ENCODE measurements at places on chromosomes 3 and 15.

DNA sequence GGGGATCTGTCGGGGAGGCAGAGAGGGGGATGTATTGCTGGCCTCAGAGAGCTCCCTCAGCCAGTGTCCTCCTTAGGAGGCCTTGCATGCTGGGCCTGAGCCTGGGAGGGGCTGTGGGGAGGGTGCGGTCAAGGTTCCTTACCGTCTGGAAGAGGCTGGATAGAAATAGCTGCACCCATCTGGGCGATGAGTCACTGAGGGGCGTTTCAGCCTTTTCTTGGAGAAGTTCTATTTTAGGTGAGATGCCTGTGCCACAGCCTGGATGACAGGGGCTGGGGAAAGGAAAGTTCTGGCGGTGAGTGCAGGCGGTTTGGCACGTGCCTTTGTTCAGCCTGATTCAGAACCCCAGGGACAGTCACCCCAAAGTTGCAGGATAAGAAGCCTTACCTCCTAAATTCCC, 35.7 kb upstream of the APEH start:
- no peak for DNase-seq

GRCh38 chr3:172853921-172854666, 103.6 kb downstream of the ECT2 start:
- no peak for DNase-seq

- no peak for DNase-seq
These were observed 18.7 kb downstream of the P2RY14 start for GRCh38 chr3:151259664-151260063.

DNA sequence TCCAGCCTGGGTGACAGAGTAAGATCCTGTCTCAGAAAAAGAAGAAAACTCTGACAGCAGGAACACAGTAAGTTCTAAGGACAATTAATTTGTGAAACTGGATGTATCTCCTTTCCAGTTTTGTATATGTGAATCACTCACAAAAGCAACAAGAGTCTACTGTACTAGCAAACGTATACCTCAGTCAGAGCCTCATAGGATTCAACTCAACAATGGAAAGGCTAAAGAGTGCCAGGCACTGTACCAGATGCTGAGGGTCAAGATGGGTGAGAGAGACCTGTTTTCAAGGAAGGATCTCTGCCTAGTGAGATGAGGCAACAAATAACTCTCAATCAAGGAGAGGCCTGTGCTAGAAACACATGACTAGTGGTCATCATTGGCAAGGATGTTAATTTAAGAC, 14.9 kb downstream of the TBL1XR1 start:
- no peak for DNase-seq

- no peak for DNase-seq
These were observed 48.1 kb downstream of the LIPC start for GRCh38 chr15:58479941-58480340.

GRCh38 chr3:188433521-188434150, 279.7 kb downstream of the LPP start:
- no peak for DNase-seq

DNA sequence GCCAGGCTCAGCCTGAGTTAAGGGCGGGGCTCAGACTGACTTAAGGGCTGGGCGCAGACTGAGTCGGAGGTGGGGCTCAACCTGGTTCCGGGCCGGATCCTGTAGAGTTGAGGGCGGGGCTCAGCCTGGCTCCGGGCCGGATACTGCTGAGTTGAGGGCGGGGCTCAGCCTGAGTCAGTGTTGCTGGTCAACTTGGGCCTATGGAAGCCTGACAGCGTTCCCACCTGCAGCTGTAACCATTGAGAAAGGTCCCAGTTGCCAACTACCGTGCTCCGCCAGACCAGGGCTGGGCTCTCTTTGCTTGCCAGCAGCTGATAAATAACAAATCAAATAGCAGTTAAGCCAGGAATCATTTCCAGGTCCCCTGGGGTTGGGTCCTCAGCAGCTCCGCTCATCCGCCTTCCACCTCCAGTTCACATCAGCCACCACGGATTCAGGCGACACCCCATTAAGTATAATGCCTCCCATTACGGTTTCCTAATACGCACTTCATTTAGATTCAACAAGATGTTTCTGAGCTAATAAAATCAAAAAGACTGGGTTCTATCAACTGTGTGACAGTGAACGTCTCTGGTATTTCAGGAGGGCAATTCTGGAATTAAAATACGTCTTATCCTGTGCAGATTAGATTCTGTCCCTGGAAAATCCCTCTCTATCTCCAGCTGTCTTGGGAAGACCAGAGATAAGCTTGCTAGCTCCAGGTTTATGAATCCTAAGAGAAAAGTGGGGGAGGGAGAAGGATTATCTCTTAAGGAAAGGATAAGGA, 7.3 kb downstream of the GRIP2 start:
- no peak for DNase-seq

DNA sequence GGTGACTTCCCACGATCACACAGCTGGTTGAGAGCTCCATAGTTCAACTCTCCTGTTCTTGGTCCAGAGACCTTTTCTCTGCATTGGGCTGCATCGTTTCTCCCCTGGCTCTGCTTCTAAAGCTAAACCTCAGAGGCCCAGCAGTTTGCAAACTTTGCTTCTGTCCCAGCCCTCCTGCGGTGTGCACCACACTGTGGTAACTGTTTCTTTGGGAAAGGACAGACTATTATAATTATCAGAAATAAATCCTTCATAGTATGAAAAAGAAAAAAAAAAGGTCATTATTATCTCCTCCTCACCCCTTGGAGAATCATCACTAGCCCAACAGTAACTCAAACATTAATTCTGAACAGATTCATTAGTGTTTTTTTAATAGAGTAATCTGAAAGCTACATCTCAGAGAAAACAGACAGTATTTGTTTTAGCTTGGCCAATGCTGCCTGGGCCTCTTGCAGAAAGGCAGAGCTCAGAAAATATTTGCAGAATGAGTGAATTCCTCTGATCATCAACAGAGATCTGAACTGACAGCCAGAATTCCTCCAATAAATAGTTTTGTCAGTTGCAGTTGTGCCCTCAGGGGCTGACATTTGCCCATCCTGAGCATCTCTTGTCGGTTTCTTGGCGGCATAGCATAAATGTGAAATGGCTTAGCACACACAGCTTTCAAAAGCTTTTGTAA, 52.9 kb downstream of the BFSP2 start:
- no peak for DNase-seq

- no peak for DNase-seq
These were observed at the start of gene GABRB3 for GRCh38 chr15:26772154-26773066. Gene GABRB3, minus strand, starts transcription at chr15:26773066.

GRCh38 chr3:133040696-133041523, 2.7 kb downstream of the TMEM108 start:
- peak; percentile 84 for DNase-seq

DNA sequence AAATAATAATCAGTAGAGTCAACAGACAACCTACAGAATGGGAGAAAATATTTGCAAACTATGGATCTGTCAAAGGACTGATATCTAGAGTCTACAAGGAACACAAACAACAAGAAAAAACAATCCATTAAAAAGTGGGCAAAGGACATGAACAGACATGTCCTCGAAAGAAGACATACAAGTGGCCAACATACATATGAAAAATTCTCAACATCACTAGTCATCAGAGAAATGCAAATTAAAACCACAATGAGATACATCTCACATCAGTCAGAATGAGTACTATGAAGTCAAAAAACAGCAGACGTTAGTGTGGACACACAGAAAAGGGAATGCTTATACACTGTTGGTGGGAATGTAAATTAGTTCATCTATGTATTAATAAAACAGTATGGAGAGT, 33.7 kb downstream of the SLC2A2 start:
- DNase-seq = no peak

GRCh38 chr3:173257797-173258196, 116.8 kb upstream of the SPATA16 start:
- no peak for DNase-seq

- no peak for DNase-seq
These were observed 82.4 kb downstream of the EBLN2 start for GRCh38 chr3:73143821-73144237.

- DNase-seq = no peak
These were observed 590.0 kb upstream of the ADAMTS9 start for GRCh38 chr3:65277798-65278197.

- no peak for DNase-seq
These were observed 10.6 kb downstream of the LSG1 start for GRCh38 chr3:194661374-194661773.

- no peak for DNase-seq
These were observed 41.9 kb upstream of the CCNB2 start for GRCh38 chr15:59063042-59063441.

DNA sequence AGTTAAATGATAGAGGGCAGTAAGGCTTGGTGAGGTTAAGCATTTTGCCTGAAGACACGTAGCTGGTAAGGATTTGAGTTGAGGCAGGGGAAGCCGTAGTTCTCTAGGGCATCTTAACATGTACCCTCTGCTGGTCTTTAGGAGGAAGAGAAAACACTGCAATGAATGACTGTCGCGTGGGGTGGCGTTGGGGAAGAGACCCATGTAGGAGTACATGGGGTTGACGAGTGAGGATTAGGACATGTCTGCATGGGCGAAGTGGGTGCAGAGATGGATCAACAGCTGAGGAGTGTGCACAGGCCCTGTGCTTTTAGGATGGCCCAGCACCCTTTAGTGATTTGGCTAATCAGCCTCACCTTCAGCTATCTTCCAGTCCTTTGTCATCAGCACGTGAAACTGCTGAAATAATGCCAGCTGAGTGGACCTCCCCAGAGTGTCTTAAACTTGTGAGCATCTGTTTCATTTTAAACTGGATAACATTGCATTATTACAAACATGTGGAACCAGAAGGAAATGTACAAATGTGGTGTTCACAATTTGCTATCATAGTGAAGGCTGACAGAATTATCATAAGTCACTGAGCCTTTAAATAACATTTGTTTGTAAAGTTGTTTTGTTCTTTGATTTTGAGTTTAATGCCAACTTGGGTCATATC, 15.3 kb downstream of the P2RY14 start:
- no peak for DNase-seq

GRCh38 chr3:152539191-152539764, 270.5 kb downstream of the MBNL1 start:
- no peak for DNase-seq

- DNase-seq = no peak
These were observed 232.3 kb upstream of the MRPL3 start for GRCh38 chr3:131735116-131735515.

GRCh38 chr3:966341-966740, 126.5 kb upstream of the CNTN6 start:
- no peak for DNase-seq

DNA sequence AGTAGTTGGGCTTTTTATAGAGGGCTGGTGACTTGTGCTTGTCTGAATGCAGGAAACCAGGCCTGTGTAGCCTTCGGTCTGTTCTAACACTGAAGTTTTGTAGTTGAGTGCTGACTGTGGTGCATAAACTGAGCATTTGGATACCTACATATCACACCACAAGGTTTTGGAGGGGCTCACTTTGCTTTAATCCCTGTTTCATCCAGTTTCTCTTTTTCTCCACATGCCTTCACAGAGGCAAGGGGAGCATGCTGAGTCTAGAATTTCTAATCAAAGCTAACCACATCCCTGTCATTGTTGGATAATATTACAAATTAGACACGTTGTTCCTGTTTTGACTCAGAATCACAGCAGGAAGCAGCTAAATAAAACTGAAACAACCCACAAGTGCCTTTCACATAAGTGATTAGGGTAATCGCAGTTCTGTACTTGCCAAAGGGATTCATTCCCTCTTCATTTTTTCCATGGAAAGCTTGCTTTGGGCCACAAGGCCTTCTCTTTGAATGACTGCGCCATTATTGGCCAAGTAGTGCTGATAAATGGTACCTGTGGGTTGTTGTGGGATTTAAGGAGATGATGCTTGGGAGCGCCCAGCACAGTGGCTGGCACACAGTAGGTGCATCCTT, 48.9 kb downstream of the TGFBR2 start:
- no peak for DNase-seq

DNA sequence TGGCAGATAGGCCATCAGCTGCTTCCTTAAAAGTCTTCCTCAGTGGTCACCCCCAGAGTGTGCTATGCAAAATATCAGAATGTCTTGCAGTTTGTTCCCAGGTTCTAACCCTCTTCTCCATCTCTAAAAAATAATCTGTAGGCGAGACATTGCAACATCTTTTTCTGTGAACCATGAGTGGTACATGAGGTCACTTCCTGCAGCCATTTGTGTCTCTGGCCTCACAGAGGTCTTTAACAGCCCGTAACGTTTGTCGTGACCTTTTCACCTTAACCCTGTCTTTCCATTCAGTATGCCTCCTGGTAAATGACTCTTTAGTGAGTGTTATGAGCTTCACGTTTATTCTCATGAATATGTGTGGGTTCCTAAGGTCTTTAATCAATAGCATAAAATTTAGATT, 145.4 kb downstream of the KLHL25 start:
- DNase-seq = no peak

DNA sequence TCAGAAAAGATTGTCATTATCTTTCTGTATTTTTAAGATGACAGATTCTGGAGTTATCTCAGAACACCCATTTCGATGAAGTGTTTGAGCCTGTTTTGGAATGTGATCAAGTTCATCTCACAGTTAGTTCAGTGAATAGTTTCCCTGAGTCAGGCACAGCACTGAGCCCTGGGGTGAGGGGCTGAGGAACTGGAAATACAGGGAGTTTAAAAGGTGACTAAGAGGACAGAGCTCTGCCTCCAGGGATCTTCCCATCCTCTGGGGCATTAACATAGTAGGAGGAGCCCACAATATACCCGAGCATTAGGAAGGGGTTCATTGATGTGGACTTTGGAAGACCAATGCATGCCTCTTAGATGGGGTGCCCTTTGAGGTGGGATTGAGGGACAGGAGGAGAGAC, 355.1 kb downstream of the CLSTN2 start:
- DNase-seq = no peak

All from left renal cortex interstitium (tissue), 4 donors.